ENCODE measurements at places on chromosomes 11 and 22. TPM values are rescaled to one million over a fixed set of nuclear protein-coding genes. Genes with fewer than 3 reads are reported as not detected.

DNA sequence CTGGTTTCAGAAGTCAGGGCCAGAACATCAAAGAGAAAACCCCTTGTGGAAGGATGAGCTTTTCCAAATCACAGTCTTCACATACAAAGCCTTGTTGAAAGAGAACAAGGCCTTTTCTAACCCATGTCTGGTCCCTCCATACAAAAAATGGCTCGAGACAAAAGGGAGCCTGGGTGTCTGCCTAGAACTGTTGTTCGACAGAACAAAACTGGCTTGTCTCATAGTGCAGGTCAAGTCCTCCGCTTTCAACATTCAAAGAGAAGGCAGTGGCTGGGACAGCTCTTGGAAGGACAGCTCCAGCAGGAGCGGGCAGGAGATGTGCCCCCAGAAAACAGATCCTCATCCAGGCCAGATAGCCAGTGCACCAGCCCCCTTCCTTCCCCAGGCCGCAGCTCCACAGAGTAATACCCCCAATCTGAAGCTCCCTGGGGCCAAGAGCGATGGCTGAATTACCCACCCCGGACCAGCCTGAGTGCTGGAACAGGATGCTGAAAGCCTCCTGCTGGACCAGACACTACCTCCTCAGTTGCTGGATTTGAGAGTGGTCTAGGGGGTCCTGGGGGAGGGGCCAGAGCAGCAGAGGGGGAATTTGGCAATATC is 27.6 kb downstream of the USH1C start:
- DNase-seq = no peak

DNA sequence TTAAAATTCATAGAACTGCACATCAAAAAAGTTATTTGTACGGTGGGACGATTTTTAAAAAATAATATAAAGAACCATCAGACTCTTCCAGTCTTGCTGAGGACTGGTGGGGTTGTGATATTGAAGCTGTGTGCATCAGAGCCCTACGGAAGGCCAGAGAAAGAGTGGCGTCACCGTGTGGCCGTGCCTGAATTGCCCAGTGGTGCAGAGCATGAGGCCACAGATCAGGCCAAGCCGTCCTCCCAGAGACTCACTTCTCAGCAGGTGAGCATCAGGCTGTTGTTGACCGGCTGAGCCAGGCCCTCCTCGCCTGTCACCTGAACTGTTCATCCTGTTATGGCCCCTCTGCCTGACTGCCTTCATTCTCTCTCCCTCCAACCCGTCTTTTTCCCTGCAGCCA is 1013.9 kb downstream of the TBC1D22A start:
- DNase-seq = no peak

GRCh38 chr11:17840101-17840548 is 105.5 kb downstream of the KCNC1 start:
- no peak for DNase-seq

ALG8 gene
- 70.4 TPM for polyA plus RNA-seq

KLHL22 gene
- 38.4 TPM for polyA plus RNA-seq

SLC36A4 gene
- polyA plus RNA-seq = 12.8 TPM

All from left renal pelvis (tissue), 4 donors.